ENCODE measurements at places on chromosomes 16 and 17.

- no peak overlapping the region for H3K4me3 ChIP-seq
- no peaks in the 10 kb centered on the region for H3K36me3 ChIP-seq
- no peaks in the 10 kb centered on the region for H3K4me1 ChIP-seq
- no peak overlapping the region for H3K27ac ChIP-seq
- H3K27me3 ChIP-seq: no peaks in the 10 kb centered on the region
Measured at GRCh38 chr17:73255671-73256181, 6.0 kb downstream of the CPSF4L start.

GRCh38 chr17:29777663-29778062, 152.4 kb downstream of the SSH2 start:
- H3K36me3 ChIP-seq: no peaks in the 10 kb centered on the region
- DNase-seq: no peak
- no peaks in the 10 kb centered on the region for H3K27me3 ChIP-seq
- no peak overlapping the region for H3K4me3 ChIP-seq

- DNase-seq: no peak
- peaks cover 34% of the 10 kb centered on the region for H3K36me3 ChIP-seq
- peak overlapping the region; percentile 75 for H3K27ac ChIP-seq
- no peaks in the 10 kb centered on the region for H3K27me3 ChIP-seq
Measured at GRCh38 chr16:69838489-69838888, 76.4 kb downstream of the WWP2 start.

DNA sequence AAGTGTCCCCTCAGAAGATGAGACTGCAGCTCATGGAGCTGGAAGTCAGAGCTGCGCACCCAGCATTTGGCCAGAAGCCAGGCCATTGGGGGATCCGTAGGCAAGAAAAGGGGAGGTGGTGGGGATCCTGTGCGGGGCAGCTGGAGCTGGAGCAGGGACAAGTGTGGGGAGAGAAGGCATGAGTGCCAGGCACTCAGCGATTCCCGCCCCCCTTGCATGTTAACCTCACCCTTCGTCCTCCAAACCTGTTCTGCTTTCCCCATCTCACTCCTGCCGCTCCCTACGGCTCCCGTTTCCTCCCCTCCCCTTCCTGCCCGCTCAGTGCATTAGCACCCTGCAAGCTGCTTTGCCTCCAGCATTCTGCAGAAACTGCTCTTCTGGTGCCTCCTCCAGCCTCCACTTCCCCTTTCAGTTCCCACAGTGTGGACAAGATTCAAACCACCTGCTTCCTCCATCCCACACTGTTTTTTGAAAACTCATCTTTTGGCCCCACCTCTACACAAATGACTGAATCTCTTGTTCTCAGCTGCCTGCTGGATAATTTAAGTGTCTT, 5.6 kb downstream of the ALOX15 start:
- H3K27ac ChIP-seq: no peak overlapping the region
- no peak overlapping the region for H3K4me3 ChIP-seq
- no peak for DNase-seq
- no peaks in the 10 kb centered on the region for H3K4me1 ChIP-seq
- peaks cover 47% of the 10 kb centered on the region for H3K27me3 ChIP-seq
- no peaks in the 10 kb centered on the region for H3K36me3 ChIP-seq

DNA sequence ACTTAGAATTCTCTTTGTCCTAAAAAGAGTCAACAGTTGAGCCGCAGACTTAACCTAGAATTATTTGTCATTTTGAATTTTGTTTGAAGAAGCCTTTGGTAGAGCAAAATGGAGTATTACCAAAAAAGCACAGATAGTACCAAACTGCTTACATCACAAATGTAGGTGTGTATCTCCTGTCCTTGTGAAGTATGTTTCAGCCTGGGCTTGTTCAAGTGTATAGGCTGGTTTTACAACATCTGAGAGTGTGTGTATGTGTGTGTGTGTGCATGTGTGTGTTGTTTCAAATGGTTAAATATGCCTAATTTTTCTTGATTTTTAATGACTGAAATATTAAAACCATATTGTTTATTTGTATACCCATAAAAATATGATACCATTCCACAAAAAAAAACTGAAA, 188.7 kb upstream of the AXIN2 start:
- no peaks in the 10 kb centered on the region for H3K36me3 ChIP-seq
- no peak for DNase-seq
- no peak overlapping the region for H3K27ac ChIP-seq
- H3K4me3 ChIP-seq: no peak overlapping the region
- no peaks in the 10 kb centered on the region for H3K27me3 ChIP-seq

DNA sequence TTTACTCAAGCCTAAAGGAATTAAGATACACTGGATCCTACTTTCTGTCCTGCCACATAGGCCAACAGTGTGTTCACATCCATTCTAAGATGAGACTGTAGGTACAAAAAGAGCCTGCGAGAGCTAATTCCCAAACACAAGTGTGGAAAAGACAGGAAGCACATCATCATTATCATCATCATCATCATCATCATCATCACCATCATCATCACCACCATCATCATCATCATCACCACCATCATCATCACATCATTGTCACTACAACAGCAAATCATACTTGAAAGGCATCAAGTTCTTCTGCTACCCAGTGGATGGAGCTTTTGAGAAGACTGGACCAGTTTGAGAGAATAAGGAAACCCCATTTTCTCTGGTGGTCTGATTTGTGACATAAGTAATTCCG, 268.1 kb downstream of the HS3ST3A1 start:
- H3K27me3 ChIP-seq: no peaks in the 10 kb centered on the region
- DNase-seq: no peak
- no peaks in the 10 kb centered on the region for H3K4me1 ChIP-seq
- H3K4me3 ChIP-seq: no peak overlapping the region

- peak overlapping the region; percentile 79 for H3K27ac ChIP-seq
- peak overlapping the region; percentile 74 for H3K4me3 ChIP-seq
- no peaks in the 10 kb centered on the region for H3K36me3 ChIP-seq
- no peaks in the 10 kb centered on the region for H3K27me3 ChIP-seq
- H3K4me1 ChIP-seq: peaks cover 9% of the 10 kb centered on the region
Measured at GRCh38 chr17:64262198-64262999, 661 bp downstream of the TEX2 start.

DNA sequence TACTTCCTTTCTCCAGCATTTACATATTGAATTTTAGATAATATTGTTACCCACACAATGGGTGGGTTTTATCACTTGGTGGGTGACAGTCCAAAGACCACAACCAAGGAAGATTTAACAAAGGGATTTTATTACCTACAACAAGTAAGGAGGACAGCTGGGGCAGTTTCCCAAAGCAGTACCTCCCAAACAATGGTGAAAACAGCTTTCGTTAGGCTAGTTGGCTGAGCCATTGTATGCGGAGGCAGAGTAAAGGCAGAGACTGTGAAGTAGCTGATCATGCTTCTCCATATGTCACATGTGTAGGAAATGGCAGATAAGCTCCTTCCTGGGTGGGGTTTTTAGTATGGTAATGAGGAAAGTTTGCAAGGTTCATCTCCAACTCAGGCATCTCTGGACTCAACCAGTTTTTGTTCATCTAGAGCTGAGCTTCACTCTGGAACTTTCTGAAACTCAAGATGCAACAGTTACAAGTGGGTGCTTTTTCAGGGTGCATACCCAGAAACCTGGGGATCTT, 104.3 kb upstream of the PSMD7 start:
- H3K36me3 ChIP-seq: no peaks in the 10 kb centered on the region
- no peak overlapping the region for H3K4me3 ChIP-seq
- no peak for DNase-seq

DNA sequence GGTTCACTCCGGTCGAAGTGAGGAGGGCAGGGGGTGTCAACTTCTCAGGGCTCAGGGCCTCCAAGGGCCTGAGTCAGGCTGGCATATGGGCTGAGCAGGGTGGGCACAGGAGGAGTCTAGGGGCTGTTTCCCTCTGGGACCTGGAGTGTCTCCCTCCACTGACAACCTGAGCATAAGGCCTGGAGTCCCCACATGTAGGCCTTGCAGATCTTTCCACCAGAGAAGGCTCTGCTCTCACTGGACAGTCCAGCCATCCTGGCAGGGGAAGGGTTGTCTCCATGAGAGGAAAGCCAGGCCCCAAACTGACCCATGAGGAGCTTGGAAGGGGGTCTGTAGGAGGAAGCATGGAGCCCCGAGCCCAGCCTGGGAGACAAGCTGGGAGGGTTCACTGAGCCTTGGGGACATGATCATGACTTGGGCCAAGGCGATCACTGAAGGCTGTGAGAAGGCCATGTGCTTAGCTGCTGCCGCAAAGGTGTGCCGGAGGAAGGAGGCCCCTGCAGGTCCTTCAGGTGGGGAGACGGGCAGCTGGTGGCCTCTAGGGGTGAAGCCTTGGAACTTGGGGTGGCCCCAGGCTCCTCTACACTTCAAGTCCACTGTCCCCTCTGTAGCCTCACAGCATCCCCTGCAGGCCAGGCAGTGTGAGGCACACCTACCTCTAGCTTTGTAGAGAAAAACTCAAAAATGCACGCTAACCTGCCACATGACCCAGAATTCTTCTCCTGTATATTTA, 9.9 kb downstream of the CMTM2 start:
- H3K27me3 ChIP-seq: no peaks in the 10 kb centered on the region
- H3K27ac ChIP-seq: no peak overlapping the region
- H3K4me3 ChIP-seq: no peak overlapping the region
- H3K36me3 ChIP-seq: no peaks in the 10 kb centered on the region
